ENCODE measurements at places on chromosomes 4 and X. TPM values are rescaled to one million over a fixed set of nuclear protein-coding genes. Genes with fewer than 3 reads are reported as not detected.

- no peak for DNase-seq
Measured at GRCh38 chr4:54780149-54780495, 122.4 kb downstream of the KIT start.

DNA sequence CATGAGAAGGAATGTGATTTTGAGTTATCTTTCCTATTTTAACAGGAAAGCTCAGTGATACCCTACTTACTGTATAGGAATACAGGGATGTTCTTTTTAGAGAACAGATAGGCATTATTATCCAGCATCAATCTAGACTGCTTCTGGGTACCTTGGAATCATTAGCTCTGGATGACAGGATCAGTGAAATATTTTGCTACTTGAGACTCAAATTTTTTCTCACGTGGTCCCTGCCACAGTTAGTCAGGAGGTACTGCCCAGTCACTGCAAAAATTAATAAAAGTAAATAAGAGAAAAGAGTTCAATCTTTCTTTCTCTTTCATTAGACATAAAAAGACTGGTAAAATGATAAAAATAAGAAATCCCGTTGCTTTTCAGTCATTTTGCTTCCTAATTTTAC is 5.5 kb downstream of the ZNF827 start:
- DNase-seq: no peak

GRCh38 chr4:109049926-109050325 is 252.5 kb downstream of the COL25A1 start:
- DNase-seq: no peak

- no peak for DNase-seq
Measured at GRCh38 chr4:74219240-74219639, 61.3 kb downstream of the MTHFD2L start.

The ADH6 gene
- not detected for polyA plus RNA-seq

The SPANXN3 gene
- not detected for polyA plus RNA-seq

The HTRA3 gene
- polyA plus RNA-seq: 51.8 TPM
